ENCODE measurements at places on chromosomes 4 and X.

DNA sequence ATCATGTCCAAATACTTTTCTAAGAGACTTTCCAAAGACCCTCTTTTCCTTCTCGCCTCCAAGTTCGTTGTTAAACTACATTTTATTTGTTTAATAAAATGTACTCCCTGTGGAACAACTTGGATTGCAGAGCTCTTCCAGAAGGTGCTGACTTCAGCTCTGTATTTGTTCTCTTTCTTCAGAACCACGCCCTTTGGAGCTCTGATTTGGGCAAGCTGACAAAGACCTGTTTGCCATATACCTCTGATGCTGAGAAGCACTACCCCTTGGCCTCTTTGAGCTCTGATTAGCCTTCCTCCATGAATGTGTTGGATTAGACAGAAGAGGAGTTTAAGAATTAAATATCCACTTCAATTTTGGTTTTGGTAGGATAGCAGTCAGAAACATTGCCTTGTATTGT lies 815.1 kb upstream of the POU3F4 start:
- DNase-seq, result no peak

DNA sequence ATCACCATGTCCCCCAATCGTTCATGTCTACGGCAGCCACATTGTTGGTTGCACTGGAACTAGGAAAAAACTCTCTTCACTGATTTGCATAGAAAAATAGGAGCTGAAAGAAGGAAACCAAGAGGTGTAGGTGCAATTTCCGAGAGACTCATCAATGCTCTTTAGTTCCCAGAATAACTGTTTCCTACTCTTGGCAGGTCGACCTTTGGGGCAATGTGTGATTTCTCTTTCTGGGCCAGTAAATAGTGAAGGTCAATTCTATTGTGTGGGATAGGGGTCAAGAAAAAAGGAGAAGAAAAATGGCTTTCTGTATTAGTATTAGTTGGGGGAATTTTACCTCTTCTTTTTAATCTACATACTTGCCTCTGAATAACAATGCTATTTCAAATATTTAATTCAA lies 55.9 kb upstream of the PDE5A start:
- DNase-seq, result no peak

DNA sequence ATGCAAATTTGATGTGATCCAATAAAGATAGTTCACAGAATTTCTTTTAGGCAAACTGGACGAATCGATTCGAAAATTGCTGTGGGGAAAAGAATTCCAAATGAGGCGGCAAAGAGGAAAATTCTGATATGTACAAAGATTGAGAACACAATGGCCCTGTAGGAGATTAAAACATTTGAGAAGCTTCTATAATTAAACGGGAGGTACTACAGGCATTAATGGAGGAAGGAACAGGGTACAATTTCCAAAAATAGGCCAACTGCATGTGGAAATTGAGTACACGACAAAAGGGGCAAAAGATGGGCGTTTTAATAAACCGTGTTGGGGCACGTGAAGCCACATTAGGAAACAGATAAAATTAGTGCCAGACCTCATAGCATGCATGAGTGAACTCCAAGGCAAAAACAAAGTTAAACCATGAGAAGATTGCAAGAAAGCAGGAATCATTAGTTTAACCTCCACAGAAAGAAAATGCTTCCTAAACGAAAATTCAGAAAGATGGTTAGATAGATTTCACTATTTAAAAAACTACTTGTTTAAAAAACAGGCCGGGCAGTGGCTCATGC lies 68.4 kb downstream of the DHRSX start:
- no peak for DNase-seq

DNA sequence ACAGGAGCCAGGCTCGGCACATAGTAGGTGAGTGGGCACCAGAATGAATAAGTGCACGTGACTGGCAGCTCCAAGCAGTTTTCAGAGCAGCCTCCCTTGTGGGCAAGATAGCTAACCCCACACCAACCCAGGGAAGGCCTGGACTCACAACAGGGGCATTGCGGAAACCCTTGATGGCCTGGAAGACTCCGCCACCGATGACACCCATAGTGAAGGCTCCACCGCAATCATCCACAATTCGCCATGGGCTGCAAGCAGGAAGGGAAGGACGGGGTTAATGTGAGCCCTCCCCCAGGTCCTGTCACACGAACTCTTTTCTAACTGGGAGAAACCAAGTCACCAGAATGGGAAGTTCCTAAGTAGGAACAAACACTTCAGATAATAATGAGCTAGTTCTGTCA lies 957 bp downstream of the TIMM17B start:
- DNase-seq, result no peak

GRCh38 chr4:851701-852430 lies 25.9 kb upstream of the CPLX1 start:
- no peak for DNase-seq

DNA sequence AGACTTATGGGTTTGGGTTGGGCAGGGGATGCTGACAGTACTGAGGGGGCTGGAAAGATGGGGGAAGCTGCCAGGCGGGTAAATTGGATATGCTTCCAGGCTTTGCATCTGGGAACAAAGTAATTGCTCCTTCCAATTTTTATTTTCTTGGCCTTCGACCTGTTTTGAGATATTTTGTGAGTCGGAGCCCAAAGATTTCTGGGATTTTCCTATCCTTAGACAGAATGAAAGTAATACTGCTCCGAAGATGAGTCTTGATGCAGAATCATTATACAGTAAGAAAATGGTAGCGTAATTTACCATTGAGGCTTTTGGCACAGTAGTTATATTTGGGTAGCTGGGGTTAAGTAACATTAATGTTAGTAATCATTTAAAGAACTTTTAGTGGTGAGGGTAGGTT lies 1.4 kb downstream of the SMARCA5 start:
- DNase-seq, result no peak

GRCh38 chr4:113952452-113953029 lies 26.9 kb downstream of the ARSJ start:
- DNase-seq, result no peak

- no peak for DNase-seq
Observed at GRCh38 chrX:22164770-22165388, 107.8 kb upstream of the CBLL2 start.

DNA sequence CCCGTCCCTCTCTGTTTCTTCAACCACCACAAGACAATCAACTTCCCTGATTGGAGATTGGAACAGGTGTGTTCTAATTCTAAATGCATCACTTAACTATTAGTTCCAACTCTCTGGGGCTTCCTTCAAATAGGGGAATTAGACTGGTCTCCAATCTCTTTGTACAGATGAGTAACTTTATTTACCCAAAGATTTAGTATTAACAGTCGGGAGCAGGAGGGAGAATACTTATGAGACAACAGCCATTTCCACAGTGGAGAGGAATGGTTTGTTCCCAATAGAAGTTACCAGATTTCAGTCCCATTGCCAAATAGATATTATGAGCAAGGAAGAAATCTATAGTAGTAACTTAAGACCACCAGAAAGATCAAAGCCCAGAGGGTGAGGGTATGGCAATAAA lies 46.2 kb downstream of the CASK start:
- DNase-seq, result no peak

DNA sequence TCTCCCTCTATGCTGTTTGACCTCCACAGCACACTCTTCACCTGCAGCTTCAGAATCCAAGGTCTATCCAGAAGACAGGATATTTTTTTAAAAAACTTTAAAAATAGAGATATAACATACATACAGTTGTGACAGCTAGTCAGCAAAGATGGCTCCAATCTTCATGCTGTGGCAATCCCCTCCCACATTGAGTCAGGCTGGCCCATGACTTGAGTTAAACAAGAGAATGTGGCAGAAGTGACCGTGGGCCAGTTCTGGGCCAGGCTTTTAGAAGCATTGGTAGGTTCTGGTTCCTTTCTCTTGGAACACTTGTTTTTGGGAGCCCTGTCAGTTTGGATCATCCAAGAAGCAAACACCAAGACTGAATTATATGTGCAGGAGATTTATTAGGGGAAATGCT lies 36.1 kb upstream of the REPS2 start:
- no peak for DNase-seq

DNA sequence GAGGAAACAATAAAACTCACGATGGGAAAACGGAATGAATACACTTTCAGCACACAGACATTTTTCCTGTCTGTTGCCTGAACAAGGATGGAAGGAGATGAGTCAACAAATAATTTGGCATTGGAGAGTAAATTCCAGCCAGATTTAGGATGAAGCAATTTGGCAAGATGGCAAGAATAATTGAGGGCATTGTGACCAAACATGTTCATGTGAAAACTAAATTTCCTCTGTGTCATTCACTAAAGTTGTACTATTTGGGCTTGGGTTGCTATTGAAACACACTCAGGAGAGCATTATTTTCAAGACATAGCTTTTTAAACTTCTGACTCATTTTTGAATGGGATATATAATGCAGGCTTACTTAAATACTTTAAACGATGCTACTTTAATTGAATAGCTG lies 1614.4 kb downstream of the PCDH19 start:
- DNase-seq, result no peak

- no peak for DNase-seq
Observed at GRCh38 chrX:14209034-14209433, 179.3 kb upstream of the GEMIN8 start.

DNA sequence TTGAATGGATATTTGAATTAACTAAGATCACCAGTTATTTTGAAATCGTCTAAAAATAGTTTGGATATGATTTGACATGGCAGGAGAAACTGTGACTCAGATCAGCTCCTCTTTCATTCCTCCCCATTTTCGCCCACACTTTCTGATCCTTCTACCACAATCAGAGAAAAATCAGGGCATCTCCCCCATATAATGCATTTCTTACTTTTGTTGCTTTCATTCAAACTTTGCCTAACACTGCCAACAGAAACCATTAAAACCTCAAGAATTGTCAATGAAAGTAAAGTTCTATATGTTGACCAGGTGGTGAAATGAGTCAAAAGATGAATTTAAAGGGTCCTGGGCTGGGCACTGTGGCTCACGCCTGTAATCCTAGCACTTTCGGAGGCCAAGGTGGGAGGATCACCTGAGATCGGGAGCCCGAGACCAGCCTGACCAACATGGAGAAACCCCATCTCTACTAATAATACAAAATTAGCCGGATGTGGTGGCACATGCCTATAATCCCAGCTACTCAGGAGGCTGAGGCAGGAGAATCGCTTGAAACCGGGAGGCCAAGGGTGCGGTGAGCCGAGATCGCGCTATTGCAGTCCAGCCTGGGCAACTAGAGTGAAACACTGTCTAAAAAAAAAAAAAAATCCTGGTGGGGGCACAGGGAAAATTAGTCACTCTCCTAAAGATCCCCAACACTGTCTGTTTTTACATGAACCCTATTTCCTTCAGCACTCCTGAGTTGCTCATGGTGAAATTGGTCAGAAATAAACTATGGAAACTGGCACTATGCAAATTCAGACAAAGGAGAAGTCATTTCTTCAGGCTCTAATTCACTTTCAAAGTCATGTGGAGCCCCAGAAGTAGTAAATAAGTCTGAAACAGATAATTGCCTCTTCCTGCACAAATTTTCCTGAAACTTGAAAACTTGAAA lies 122.8 kb upstream of the NOCT start:
- no peak for DNase-seq

DNA sequence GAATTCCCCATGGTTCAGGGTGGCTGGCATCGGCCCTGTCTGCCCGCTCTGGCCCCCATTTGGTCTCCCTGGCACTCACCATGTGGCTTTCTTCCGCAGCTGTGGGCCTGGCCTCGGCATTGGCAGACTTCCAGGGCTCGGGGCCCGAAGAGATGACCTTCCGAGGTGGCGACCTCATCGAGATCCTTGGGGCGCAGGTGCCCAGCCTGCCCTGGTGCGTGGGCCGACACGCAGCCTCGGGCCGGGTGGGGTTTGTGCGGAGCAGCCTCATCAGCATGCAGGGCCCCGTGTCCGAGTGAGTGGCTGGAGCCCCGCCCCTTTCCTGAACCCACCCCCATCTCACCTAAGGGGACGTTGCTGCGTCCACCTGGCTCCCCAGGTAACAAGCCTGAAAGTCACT lies 20.1 kb downstream of the SH3TC1 start:
- DNase-seq, result no peak

DNA sequence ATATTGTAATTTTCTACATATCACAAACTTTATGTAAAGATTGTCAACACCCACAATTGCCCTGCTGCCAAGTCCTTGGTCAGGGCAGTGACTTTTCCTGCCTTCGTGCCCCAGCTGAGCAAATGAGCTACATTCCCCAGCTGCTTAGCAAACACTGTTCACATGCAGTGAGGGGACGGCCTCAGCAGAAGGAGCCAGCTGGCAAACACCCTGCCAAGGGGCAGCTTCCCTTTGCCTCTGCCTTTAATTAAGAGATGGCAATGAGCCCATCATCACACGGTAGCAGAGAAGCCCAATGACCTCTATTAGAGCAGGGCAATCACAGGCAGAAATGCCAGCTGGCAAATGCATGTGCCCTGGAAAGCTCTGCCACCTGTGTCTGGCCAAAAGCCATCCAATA lies 253.4 kb downstream of the EPHA5 start:
- no peak for DNase-seq

DNA sequence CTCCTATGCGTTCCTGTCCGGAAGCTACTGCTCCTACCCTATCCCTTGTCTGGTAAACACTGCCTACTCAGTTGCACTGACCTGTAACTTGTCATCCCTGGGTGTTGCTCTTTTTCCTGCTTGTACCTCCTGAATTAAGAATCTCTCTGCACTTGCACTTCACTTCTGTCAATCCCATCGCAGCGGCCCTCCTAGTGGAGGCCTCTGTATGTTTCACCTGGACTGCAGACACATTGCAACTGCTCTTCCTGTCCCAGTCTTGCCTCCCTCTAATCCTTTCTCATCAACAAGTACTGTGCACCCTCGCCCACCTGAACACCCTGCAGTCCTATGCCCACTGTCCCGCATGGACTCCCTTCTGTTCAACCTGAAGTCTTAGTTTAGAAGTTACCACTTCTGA lies 8.0 kb downstream of the GK start:
- no peak for DNase-seq

DNA sequence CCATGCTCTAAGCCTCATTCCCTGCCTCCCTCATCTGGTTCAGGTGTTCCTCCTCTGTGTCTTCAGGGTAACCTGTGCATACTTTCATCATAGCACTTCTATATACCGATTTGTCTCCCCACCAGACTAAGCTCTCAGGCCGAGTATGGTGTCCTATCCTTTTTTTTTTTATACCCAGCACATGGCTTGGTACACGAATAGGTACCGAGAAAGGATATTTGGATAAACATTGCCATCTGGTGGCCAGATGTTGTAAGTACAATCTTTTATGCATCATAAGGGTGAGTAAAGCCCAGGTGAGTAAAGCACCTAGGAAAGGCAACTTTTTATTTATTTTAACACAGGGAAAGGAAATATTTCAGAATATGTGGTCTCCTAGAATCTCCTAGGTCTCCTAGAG lies 68.4 kb downstream of the MID2 start:
- no peak for DNase-seq

- DNase-seq, result no peak
Observed at GRCh38 chr4:1541449-1542225, 135.4 kb upstream of the NKX1-1 start.

DNA sequence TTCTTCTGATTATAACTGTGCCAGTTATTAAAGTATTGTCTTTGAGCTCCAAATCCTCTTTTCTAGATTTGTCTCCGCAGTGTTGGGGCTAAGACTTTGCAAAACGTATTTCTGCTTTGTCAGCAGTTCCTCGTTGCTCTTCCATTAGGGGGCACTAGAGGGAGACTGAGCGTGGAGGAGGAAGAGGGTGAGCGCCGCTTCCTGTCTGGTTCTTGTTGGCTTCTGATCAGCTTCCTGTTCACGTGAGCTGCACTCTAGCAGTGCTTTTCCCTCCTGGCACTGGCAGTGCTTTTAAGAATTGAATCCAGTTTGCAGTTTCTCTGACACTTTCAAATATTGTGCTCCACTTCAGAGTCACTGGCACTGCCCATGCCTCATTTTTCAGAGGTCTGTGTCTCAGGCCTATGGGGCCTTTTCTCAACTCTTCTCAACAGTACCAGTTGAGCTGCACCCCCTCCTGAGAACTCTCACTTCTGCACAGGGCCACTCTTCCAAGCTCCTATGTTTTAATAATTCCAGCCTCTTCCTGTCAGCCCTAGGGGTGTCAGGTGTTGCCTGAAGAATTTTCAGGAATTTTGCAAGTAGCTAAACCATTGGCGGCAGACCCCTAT lies 54.4 kb upstream of the LCORL start:
- DNase-seq, result no peak

Data from cortex of kidney (tissue), 1 donor.